Mesenchymal stem cell (in vitro differentiated cells and primary cell): ENCODE measurements at places on chromosomes 6 and 20.
A peak's percentile ranks its signal among the peaks of the same experiment; 100 is the strongest.

DNA sequence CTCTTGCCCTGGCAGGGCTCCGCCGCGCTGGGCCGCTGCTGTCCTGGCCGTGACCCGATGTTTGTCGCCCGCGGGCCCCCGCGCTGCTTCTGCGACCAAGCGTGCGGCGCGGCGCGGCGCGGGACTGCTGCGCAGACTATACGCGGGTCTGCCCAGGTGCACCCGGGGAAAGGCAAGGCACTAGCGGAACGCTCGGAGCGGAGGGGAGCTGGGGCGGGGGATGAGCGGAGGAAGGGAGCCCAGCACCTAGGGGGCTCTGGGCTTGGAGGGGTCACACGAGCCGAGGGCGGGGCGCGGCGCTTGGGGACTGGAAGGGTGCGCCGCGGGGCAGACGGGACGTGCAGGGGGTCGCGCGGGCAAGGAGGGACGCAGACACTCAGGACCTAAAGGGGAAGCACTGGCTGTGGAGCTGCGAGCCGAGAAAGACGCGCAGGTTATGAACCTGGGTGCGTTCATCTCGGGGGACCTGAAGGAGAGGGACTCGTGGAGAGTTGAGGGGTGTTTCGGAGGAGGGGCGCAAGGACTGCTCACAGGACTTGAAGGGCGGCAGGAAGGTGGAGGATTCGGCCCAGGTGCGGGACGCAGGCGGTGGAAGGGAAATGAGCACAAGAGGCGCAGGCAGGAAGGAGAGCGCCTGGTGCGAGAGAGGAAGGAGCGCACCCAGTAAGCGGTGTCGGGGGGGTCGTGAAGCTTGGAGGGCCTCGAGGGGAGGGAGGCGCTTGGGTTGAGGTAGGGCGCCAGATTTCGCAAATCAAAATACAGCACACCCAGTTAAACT lies 40.8 kb upstream of the ZNFX1 start:
- no peak for DNase-seq

DNA sequence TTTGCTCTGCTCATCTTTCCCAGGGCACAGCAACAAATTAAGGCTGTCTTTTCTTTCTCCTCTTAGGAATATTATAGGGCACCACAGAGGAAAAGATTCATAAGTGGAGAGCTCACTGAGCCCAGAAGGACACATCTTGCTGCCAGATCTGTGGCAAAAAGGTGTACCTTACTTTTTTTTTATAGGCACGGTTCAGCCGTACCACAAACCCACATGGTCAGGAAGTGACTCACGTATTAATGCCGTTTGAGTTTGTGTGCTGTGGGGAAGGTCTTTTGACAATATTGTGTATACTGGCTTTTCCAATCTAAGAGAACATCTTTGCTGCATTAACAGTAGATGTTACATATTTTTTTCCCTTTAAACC lies 28.4 kb downstream of the PAQR8 start:
- DNase-seq, result peak; percentile 78

GRCh38 chr20:38109591-38110524 lies 55.2 kb downstream of the TGM2 start:
- DNase-seq, result peak; percentile 92

DNA sequence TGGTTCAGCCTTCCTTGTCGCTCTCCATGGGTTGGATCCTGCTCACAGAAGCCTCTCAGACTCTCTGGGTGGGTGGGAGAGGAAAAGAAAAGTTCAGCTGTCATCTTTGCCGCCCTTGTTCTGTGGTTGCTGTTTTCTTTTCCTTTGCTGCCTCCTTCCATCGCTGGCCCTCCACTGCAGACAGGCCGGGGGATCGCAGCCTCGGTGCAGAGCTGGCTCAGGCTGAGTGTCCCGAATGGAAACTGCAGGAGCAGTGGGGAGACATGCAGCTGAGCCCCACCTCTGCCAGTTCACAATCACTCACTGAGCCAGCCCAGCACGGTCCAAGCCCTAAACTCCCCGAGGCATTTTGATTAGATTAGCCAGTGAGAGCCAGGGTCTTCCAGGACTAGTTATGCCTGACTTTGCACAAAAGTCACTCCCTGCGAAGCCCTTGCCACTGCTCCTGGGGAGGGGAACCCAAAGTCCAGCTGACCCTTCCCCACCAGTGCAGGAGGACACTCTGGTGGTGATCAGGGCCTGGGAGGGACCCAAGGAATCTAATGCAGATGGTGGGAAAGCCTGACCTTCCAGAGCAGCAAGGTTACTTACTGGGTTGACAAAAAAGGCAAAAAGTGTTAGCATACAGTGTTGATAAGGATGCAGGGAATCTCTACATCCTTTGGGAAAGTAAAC lies 14.0 kb downstream of the NRN1 start:
- DNase-seq, result no peak

DNA sequence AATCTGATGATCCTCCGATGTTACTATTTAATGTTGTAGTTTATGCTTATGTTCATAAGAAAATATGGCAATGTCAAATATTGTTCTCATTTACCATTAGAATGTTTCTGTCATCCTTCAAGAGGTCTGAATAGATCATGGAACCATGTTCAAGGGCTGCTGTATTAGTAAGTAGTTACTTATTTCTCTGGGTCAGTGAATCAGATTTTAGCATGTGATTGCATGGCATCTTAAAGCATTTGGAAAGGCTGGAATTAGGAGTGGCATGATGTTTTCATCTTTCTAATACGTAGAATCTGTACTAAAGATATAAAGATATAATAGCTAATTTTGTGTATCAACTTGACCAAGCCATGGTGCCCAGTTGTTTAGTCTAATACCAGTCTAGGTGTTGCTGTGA lies 40.5 kb upstream of the NKX2-4 start:
- no peak for DNase-seq

DNA sequence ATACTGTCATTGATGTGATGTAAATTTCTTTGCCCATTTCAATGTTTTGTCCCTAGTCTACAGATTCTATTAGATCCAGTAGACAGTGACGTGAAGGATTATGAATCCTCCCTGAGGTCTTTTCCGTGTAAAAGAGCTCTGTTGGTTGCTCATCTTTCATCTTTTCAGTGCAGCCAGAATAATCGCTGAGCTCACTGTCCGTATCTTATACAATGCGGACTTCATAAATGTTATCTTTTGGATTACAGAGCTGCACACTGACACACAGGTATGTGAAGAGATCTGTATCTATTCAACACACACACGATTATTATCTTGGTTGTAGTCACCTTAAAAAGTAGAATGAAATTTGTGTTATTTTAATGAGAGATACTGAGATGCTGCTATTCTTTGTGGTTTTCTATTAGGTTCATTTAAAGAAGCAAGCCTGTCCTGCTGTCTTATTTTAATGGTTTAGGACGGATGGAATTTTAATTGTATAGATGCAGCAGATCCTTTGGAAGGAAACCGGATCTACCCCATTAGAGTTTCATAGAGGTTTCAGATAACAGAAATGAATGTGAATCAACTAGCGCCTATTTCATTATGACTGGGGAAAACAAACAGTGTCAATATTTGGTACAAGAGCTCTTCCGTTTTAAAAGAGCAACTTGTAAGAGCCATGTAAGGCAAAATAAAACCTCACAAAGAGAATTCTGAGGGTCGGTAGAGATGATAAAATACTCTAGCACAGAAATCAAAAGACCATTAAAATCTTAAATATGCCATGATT lies 79.4 kb downstream of the BMP6 start:
- DNase-seq, result no peak

DNA sequence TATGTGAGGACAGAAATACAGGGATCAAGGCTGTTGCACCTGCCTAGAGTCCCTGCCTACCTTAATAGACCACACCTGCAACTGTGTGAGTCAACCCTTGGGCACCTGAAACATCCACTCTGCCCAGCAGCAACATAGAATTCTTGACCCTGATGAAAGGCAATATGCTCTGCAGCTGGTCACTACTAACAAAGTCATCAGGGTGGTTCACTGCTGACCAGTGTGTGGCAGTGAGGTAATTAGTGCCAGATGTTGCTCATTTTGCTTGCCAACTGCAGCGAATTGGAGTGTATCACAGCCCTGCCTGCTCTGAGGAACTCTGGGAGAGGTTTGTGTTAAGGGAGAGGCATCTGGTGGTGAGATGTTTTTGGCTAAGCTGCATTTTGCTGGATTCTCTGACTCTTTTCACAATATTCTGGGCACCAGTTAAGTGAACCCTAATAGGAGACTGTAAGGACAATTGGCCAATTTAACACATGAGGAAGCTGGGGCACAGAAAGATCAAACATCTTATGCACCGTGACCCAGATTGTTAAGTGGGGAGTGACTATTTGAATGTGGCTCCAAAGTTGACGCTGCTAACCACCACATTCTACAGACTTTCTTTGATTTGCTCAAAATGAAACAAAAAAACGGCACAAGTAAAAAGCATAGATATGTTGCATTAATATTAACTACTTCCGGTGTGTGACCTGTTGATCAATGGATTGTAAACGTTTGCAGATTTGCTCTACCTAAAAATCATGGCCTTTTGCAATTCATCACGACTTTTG lies 61.9 kb upstream of the OPRM1 start:
- no peak for DNase-seq

DNA sequence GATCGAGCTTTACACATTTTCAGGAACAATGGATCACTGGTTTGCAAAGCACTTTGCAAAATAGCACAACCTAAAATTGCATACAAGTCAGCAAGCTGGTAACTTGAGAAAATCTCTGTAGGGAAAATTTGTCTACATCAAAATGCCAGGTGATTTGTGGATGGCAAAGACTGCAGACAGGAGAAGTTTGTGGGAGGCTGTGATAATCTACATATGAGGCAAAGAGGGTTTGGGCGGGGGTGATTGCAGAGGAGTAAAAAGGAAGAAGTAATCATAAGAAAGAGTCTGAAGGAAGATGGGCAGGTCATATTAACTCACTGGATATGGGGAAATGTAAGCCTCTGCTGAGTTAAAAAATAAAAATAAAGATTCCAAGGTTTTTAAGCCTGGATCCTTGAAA lies 166.3 kb upstream of the STXBP5 start:
- no peak for DNase-seq

GRCh38 chr20:49281059-49281912 lies 3.4 kb upstream of the ZNFX1 start:
- DNase-seq, result peak; percentile 92

GRCh38 chr6:152984513-152984872 lies 1.7 kb upstream of the FBXO5 start:
- no peak for DNase-seq

- no peak for DNase-seq
Observed at GRCh38 chr20:13856354-13856753, 71.5 kb downstream of the NDUFAF5 start.

- DNase-seq, result no peak
Observed at GRCh38 chr20:2405693-2406065, 25.0 kb downstream of the TGM6 start.

DNA sequence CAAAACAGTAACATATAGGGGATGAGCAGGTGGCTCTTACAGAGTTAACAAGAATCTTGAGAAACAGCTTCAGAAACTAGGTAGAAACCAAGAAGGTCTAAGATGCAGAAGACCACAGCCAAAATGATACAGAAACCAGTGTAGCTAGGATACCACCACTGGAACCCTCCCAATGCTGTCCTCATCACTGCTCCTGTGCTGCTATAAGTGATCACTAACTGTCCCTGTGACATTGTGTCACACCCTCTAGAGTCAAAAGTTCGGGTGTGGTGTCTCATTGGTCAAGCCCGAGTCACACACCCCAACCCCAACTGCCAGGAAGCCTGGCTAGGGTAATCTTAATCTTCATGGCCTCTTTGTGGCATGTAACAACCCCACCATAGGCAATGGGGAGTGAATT lies 153.1 kb downstream of the RCAN2 start:
- DNase-seq, result no peak

DNA sequence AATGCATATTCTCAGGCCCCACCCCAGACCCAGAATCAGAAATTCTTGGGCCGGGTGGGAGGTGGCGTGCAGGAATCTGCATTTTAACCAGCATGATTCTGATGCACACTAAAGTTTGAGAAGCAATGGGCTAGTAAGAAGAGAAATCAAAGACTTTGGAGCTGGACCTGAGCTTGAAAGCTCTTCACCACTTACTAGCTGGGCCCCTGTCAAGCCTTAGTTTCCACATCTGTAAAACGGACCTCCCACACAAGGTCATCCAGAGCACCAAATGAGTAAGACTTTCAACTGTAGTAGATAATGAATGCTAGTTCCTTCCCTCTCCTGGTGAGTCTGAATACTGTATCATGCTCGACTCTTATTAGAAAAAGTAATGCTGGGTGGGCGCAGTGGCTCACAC lies 87.0 kb downstream of the TBC1D7 start:
- DNase-seq, result no peak

- no peak for DNase-seq
Observed at GRCh38 chr20:9052136-9052535, 16.8 kb upstream of the PLCB4 start.

DNA sequence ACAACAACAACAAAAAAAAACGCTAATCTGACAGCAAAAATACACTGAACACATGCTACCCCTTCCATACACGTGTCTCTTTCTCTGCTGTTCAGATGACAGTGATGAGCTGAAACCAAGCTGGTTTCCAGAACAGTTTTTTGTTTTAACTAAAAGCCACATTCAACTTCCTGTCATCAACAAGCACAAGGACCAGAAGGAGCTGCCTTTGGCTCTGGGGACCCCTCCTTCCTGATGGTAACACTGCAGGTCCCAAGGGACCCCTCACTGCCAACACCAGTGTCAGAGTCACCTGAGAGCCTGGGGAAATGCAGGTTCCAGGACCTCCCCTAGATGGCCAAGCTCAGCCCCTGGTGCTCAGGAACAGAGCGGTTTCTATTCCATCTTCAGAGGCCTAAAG lies 6.0 kb downstream of the CST7 start:
- no peak for DNase-seq

- peak; percentile 83 for DNase-seq
Observed at GRCh38 chr6:4319981-4320683, 184.8 kb upstream of the ECI2 start.

GRCh38 chr20:25984933-25985332 lies 288.3 kb upstream of the ZNF337 start:
- DNase-seq, result no peak

DNA sequence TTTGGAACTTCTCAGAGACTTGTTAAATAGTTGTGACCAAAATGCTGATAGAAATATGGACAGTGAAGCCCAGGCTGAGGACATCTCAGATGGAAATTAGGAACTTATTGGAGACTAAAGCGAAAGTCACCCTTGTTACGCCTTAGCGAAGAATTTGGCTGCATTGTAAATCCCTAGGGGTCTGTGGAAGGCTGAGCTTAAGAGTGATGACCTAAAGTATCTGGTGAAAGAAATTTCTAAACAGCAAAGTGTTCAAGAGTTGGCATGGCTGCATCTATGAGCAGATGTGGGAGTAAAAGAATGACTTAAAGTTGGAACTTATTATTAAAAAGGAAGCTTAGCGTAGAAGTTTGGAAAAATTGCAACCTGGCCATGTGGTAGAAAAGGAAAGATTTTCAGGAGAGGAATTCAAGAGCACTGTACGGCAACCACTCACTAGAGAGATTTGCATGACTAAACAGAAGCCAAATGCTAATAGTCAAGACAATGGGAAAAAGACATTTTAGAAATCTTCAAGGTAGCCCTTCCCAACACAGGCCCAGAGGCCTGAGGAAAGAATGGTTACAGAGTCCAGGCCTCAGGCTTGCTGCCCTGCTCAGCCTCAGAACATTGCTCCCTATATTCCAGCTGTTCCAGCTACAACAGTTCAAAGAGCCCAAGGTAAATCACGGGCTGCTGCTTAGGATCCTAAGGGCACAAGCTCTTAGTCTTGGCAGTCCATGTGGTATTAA lies 61.6 kb upstream of the TNFRSF21 start:
- DNase-seq, result no peak
